Activated T-helper 1 cell treated with anti-CD3 and anti-CD28 coated beads, Interleukin-2, amount 50 U/mL, for 16 hours (primary cell): ENCODE measurements at places on chromosomes 2 and 18.

DNA sequence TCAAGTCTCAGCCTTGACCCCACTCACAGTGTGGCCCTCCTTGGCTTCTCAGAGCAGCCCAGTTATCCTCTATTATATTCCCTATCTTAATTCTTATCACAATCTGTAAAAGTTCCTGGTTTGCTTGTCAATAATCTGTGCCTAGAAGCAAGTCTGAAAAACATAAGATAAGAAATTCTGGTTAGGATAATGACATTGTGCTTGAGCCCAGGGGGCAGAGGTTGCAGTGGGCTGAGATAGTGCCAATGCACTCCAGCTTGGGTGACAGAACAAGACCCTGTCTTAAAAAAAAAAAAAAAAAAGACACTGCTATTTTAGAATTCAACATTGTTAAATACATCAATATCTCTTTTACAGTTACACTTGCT lies 63.9 kb downstream of the TMEM131 start:
- no peak for DNase-seq

- DNase-seq, result no peak
These were observed 76.9 kb upstream of the AGAP1 start for GRCh38 chr2:235416858-235417499.

GRCh38 chr2:64400105-64400728 lies 53.7 kb upstream of the LGALSL start:
- DNase-seq, result no peak

GRCh38 chr2:8234253-8234652 lies 447.6 kb upstream of the ID2 start:
- no peak for DNase-seq
